Osteoblast (primary cell): ENCODE measurements at places on chromosomes 1 and 21. TPM values are rescaled to one million over a fixed set of nuclear protein-coding genes. Genes with fewer than 3 reads are reported as not detected.

CD84 gene
- 0.29 and 0.36 TPM in 2 replicates for total RNA-seq

CHIA gene
- total RNA-seq, result not detected in 2 replicates

TMEM54 gene
- total RNA-seq, result 16.5 and 22.4 TPM in 2 replicates

PGLYRP4 gene
- total RNA-seq, result not detected in 2 replicates

CAMK2N1 gene
- 0.36 and 1.5 TPM in 2 replicates for total RNA-seq

DNA sequence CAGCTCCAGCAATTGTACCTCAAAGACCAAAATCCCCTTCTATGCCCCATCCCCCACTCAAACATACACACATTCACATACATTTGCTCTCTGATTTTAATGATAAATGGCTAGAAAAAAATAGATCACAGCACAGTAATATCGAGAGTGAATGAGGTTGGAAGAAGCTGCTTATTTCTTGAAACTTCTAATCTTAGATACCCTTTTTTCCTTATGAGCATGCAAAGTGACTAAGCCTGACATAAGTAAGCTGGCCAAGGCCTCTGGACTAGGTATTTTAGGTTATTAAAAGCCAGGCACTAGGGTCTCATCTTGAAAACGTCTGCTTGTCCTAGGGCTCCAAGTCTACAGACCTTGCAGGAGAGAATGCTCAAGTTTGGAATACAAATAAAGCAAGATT lies 133.6 kb downstream of the TGFBR3 start:
- no peak overlapping the region for H3K4me3 ChIP-seq
- H3K36me3 ChIP-seq, result no peaks in the 10 kb centered on the region
- no peak overlapping the region for H3K27ac ChIP-seq
- peaks cover 21% of the 10 kb centered on the region for H3K4me1 ChIP-seq

GRCh38 chr1:182791281-182792179 lies 2.0 kb downstream of the NPL start:
- H3K27me3 ChIP-seq, result peaks cover 36% of the 10 kb centered on the region
- H3K36me3 ChIP-seq, result no peaks in the 10 kb centered on the region

DNA sequence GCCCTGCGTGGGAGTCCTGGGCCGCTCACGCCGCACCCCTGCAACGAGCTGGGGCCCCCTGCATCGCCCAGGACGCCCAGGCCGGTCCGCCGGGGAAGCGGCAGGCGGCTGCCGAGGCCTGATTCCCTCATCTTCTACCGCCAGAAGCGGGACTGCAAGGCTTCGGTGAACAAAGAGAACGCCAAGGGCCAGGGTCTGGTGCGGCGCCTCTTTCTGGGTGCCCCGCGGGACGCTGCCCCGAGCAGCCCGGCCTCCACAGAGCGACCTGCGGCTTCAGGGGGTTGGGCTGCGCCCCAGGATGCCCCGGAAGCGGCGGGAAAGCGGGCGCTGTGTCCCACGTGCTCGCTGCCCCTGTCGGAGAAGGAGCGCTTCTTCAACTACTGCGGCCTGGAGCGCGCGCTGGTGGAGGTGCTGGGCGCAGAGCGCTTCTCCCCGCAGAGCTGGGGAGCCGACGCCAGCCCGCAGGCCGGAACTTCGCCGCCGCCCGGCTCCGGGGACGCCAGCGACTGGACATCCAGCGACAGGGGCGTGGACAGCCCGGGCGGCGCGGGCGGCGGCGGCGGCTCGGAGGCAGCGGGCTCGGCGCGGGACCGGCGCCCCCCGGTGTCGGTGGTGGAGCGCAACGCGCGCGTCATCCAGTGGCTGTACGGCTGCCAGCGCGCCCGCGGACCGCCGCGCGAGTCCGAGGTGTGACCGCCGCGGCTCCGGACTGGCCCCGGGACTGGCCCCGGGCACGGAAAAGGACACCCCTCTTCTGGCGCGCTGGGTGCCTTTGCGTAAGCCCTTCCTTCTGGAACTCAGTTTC lies 2.7 kb downstream of the FAM110D start:
- peaks cover 20% of the 10 kb centered on the region for H3K27me3 ChIP-seq
- H3K27ac ChIP-seq, result no peak overlapping the region
- H3K4me1 ChIP-seq, result peaks cover 4% of the 10 kb centered on the region

DNA sequence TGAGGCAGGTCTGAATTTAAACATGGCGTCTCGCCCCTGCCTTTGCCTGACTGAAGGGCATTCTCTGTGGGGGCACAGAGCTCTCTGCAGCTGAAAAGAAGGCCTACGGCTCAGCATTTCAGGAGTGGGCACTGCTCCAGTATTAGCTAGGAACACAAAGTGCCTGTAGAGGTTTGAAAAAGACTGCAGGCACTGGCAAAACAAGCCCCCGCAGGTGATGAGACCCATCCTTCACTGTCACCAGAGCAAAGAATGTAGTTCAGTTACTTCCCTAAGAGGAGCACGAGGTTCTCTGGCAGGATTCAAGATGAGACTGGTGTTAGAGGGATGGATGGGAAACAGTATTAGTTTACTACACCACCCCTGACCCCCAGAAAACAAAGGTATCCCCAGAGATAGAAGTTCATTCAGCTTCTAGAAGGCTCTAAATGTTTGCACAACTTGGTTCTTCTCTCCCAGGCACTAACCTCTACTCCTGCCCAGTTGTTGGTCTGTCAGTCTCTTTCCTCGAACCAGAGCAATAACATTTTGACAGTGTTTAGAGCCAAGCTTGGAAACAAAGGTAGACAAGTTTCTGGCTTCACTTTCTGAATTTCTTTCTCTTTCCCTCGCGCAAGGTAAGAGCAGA lies 101.9 kb upstream of the KCNE2 start:
- H3K4me1 ChIP-seq, result no peaks in the 10 kb centered on the region
- H3K4me3 ChIP-seq, result no peak overlapping the region
- no peaks in the 10 kb centered on the region for H3K36me3 ChIP-seq
- H3K27ac ChIP-seq, result no peak overlapping the region
- H3K27me3 ChIP-seq, result peaks cover 13% of the 10 kb centered on the region

- H3K4me3 ChIP-seq, result no peak overlapping the region
- H3K27ac ChIP-seq, result no peak overlapping the region
- peaks cover 10% of the 10 kb centered on the region for H3K27me3 ChIP-seq
- H3K4me1 ChIP-seq, result peaks cover 6% of the 10 kb centered on the region
- H3K36me3 ChIP-seq, result no peaks in the 10 kb centered on the region
- DNase-seq, result no peak
Observed at GRCh38 chr21:38494251-38494642, 4.0 kb downstream of the ERG start.

- peaks cover 18% of the 10 kb centered on the region for H3K4me1 ChIP-seq
- H3K27me3 ChIP-seq, result no peaks in the 10 kb centered on the region
- DNase-seq, result no peak
- peak overlapping the region; percentile 51 for H3K27ac ChIP-seq
- no peak overlapping the region for H3K4me3 ChIP-seq
- no peaks in the 10 kb centered on the region for H3K36me3 ChIP-seq
Observed at GRCh38 chr1:213162338-213162737, 111.3 kb downstream of the RPS6KC1 start.
